Activated CD4-positive, alpha-beta T cell treated with anti-CD3 and anti-CD28 coated beads, Interleukin-2, amount 50 U/mL, for 24 hours (primary cell): ENCODE measurements at places on chromosomes 3 and 15.

- DNase-seq: no peak
Observed at GRCh38 chr3:95460274-95460673, 1354.1 kb upstream of the EPHA6 start.

DNA sequence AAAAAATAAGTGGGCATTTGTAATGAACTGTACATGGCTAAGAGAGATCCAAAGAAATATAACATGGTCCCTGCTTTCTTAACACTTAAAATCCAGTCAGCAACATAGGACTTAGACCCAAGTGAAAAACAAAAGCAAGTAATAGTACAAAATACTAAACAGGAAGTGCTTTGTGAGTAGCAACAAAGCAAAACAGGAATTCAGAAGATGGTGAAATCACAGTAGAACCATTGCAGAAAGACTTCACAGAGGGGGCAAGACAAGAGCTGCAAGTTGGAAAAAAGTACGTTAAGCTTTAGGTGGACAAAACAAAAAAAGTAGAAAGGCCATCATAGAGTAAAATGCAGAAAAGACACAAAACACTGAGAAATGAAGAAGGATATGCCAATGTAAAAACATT, 116.0 kb downstream of the TBC1D5 start:
- no peak for DNase-seq

DNA sequence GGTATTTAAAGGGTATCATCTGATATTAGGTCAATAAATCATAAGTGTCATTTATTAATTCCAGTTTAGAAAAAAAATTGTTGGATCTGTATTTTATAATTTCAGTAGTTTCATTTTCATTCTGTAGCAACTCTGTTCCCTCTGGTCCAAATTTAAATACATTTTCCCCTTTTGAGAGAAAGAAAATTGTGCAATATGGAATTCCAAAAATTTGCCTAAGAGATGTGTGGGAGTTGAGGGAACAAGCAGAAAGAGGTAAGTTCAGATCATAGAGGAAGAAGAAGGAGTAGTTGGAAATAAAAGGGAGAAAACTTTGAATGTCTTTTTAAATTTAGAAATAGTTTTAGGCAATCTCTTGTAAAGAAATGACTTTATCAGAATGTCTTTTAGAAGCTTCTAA, 48.9 kb upstream of the MME start:
- no peak for DNase-seq

GRCh38 chr15:36832774-36833463, 253.5 kb downstream of the CDIN1 start:
- DNase-seq: no peak

DNA sequence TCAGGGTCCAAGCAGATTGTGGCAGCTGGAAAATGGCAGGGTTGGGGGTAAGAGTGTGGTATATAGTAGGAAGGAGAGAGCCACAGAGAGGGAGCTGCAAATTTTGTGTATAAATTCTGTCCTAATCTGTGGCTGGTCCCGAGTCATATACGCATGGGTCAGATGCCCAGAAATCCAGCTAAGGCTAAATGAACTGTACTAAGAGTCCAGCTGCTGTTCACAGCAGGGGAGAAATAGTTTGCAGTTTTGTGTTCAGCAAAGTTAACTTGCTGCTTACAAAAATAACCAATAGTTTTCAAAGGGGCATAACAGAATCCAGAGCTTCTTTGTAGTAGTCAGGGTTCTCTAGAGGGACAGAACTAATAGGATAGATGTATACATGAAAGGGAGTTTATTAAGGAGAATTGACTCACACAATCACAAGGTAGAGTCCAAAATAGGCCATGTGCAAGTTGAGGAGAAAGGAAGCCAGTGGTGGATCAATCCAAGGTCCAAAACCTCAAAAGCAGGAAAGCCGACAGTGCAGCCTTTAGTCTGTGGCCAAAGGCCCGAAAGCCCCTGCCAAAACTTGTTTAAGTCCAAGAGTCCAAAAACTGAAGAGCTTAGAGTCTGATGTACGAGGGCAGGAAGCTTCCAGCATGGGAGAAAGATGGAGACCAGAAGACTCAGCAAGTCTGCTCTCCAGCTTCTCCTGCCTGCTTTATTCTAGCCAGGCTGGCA, 146.1 kb upstream of the KBTBD8 start:
- DNase-seq: no peak
